ENCODE measurements at places on chromosomes 1 and 21.
A peak's percentile ranks its signal among the peaks of the same experiment; 100 is the strongest.

GRCh38 chr1:147560765-147561471 is 19.6 kb downstream of the BCL9 start:
- DNase-seq, result no peak

DNA sequence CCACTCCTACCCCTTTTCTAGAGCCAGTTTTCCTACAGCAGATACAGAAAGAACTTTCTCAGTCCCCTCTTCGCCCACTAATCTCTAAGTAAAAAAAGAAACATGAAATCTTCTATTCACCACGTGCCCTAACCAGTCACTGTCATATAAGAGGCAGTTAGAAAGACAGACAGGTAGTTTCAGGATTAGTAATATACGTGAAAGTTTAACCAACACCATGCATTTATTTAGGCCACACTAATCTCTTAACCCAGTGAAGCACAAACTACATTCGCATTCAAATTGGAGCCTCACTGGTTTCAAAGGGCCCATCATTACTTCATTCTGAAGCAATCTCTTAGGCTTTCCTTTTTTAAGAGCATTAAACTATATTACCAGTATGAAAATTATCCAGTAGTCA is 10.1 kb downstream of the GPATCH2 start:
- no peak for DNase-seq

- no peak for DNase-seq
Observed at GRCh38 chr1:34053660-34054059, 111.4 kb downstream of the CSMD2 start.

GRCh38 chr21:17763288-17764037 is 55.7 kb downstream of the C21orf91 start:
- no peak for DNase-seq

DNA sequence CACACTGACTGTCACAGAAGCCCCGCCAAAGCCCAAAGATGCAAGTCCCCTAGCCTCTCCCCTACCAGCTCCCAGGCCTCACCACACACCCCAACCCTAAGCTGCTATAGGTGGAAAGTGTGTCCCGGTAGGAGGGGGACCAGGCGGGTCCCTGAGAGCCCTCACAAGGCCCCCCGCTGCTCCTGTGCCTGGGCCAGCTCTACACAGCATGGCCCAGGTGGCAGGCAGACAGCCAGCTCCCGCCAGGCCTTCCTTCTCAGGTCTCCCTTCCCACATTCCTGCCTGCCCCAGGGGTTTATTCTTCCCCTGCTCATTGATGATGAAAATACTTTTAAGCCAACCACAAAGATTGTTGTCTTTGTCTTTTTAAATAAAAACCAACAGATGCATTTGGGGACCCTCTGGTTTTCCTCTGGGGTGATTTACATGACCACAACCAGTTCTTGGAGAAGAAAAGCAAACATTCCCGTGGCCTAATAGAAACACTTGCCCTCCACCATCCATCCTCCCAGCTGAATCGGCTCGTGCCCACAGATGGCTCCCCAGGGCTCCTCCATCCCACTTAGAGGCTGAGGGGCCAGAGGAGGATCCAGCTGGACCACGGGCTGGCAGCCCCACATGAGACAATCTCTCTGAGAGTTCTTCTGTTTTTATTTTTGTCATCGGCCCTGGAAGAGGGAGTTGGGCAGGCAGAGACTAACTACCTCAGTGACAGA is 93.1 kb downstream of the DMRTB1 start:
- DNase-seq, result no peak

- no peak for DNase-seq
Observed at GRCh38 chr1:159917533-159918351, 7.6 kb downstream of the TAGLN2 start.

GRCh38 chr1:19346026-19346425 is 33.9 kb downstream of the SLC66A1 start:
- no peak for DNase-seq

GRCh38 chr1:240967070-240967724 is 355.2 kb upstream of the GREM2 start:
- no peak for DNase-seq

DNA sequence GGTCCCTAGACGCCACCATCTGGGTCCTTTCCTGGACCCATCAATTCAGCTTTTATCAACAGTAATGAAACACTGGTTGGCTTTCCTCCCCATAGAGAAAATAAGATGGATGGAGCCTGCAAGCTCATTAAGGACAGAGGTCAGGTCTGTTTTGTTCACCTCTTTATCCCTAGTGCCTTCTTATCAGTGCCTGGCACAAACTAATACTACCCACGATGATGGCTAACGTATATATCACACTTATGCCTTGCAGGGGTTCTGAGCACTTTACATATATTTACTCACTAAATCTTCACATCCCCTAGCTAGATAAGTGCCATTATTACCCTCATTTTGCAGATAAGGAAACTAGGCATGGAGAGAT is 5.1 kb upstream of the UBXN10 start:
- DNase-seq, result no peak

DNA sequence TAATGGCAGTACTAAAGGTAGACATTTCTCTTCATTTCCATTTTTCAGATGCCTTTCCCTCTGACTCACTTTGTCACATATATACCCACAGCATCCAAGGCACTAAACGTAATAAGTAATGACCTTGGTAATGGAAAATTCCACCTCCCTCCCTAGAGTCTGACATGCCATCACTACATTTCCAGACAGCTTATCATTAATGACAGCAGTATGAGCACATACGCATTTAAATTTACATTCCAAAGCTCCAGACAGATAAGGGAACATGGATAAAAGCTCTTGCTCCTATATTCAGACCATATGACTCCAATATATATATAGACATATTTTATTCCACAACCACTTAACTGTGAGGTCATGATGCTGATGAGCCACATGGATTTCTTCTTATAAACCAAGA is 191.7 kb upstream of the GORAB start:
- DNase-seq, result no peak

- DNase-seq, result no peak
Observed at GRCh38 chr1:35674111-35674510, 32.8 kb upstream of the PSMB2 start.

- DNase-seq, result no peak
Observed at GRCh38 chr1:37439349-37439995, 34.9 kb upstream of the ZC3H12A start.

DNA sequence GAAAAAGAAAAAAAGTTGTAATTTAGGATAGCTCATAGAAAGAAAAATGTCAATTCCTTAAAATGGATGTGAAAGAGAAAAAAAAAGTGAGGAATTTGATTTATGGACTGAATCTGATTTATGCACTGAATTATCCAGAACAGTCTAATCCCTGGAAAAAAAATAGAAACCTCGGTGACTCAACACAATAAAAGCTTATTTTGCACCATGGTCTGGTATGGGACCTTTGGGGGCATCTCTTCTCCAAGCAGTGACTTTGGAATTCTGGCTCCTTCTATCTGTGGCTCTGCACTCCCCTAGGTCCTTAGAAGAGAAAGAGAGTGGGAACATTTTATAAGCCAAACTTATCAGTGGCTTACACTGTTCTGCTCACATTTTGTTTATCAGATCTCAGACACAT is 471.7 kb upstream of the B3GALT2 start:
- no peak for DNase-seq

- no peak for DNase-seq
Observed at GRCh38 chr21:42216726-42217572, 2.0 kb upstream of the ABCG1 start.

DNA sequence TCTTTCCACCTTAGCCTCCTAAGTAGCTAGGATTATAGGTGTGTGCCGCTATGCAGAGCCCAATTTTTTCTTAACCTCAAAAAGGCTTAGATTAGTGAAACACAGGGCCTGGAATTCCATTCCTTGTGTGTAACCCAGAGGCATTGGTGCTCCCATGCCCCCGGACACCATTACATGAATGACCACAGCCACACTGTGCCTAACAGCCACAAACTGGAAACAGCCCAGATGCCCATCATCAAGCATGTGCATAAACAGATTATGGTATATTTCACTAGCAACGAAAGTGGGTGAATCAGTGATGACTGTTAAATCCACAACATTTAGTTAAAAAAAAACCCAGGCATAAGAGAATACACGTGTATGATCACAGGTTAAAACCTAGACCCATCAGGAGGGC is 24.4 kb downstream of the ADAM30 start:
- no peak for DNase-seq

DNA sequence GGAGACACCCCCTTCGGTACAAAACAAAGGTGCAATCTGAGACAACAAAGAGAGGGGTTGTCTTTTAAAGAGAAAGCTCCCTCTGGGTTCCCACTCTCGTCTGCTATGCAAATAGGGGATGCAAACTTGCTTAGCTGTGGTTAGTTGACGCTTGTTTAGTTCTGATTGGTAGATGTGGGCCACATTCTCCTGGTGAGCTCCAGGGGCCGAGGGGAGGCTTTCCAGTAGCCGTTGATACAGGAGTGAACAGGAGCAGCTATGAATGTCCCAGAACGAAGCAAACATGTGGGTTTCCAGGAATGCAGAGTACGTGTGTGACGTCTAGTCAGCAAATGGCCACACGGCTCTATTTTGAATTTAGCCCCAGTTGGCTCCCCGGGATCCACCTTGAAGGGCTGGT is 14.7 kb downstream of the TFF2 start:
- no peak for DNase-seq

- no peak for DNase-seq
Observed at GRCh38 chr1:53350853-53351767, 23.2 kb upstream of the LRP8 start.

GRCh38 chr1:224064150-224064549 is 49.8 kb upstream of the FBXO28 start:
- DNase-seq, result no peak

GRCh38 chr1:42845866-42846256 is 552 bp upstream of the ZNF691 start:
- no peak for DNase-seq

GRCh38 chr1:90198616-90199332 is 203.9 kb downstream of the ZNF326 start:
- no peak for DNase-seq

DNA sequence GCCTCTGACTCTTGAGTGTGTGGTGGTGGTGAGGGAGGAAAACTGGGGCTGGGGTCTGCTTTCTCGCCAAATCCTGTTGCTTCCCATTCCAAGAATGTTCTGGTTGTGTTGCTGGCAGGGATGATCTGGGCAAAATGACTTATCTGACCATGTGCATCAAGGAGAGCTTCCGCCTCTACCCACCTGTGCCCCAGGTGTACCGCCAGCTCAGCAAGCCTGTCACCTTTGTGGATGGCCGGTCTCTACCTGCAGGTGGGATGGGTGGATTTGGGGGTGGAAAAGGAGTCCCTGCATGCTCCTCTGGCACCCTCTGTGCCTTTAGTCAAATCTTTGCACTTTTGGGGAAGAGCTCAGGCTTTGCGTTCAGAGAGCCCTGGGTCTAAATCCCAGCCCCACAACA is 18.1 kb downstream of the CYP4B1 start:
- DNase-seq, result no peak

GRCh38 chr1:156691665-156692440 is 13.5 kb downstream of the CRABP2 start:
- no peak for DNase-seq

DNA sequence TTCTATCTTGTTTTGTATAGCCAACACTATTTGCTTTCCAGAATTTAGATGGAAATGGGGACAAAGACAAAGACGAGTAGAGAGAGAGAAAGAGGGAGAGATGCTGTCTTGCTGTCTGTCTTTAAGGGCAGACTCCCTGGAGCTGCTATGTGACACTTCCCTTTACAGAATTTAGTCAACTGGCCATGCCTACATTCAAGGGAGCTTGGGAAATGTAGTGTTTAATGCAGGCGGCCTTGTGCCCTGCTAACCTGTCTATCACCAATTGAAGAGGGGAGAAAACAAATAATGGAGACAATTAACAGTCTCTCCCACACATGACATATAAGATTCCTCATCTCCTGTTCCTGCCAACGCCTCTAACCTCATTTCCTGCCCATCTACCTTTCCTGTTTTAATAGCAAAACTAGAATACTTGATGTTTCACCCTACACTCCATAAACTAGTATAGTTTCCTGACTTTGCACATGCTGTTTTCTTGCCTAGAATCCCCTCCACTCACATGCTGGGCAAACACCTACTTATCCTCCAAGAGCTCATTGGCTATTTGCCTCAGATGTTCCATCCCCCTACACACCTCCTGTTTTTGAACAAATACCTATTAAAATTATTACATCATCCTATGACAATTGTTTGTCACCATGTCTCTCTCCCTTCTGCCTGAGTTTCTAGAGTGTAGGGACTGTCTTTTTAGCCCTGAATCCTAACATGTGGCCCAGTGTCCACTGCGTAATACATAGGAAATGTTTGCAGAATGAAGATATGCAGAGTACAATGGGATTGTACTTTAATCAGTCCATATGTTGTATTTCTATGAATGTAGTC is 117.2 kb downstream of the SLC25A24 start:
- DNase-seq, result peak; percentile 7

DNA sequence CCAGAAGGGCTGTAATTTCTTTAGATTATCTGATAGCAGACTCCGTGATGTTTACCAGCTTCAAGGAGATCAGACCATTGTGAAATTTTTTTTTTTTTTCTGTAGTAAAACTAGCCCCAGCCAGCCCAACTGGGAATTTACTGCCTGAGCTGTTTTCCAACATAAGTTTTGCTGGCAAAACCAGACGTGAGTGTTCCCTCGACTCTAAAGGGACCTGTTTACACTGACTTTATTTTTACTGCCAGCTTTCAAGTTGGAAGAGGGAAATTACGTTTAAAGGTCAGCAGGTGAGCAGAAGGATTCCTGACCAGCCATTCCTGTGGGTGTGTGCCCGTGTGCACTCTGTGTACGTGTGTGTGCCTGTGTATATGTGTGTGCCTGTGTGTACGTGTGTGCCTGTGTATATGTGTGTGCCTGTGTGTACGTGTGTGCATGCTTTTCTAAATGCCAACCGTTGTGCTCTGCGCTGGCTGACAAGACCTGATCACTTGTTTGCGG is 374 bp downstream of the MAB21L3 start:
- DNase-seq, result no peak

DNA sequence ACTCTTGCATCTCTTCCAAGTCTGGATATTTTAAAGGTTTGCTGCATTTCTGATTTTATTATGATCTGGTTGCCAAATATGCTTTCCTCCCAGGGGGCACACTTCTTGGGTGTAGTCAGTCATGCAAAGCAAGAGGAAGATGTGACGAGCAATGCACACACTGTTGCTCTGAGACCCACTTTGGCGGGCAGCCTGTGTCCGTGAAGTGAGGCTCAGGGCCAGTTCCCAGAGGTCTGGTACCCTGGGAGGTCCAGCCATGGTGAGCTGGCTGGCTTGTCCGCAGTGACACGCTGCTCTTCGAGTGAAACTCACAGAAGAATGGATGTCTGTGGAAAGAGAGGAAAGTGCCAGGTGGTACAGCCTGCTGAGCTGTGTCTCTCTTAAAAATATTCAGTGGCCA is 52.8 kb upstream of the EDN2 start:
- DNase-seq, result no peak

DNA sequence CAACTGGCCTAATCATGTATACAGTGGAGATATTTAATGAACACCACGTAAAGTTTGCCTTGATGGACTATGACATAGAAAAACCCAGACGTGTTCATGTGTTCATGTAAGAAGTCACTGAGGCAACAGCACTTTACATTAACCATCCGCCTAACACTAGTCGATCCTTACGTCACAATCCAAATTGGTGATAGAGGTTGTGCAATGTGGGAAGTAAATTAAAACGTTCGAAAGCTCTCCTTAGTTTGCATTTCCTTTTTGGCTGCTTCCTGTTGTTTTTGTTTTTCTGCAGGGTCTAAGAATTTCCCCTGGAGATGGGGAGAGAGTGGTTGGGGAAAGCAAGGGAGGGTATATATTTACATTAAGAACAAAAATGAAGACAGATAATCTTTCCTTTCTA is 587.5 kb upstream of the ADGRL2 start:
- DNase-seq, result no peak

Data from CD4-positive, alpha-beta T cell treated with Interleukin-17A for 4 hours (primary cell).